Renal cortex interstitium (tissue), 15 donors: ENCODE measurements at places on chromosomes 1 and 21. TPM values are rescaled to one million over a fixed set of nuclear protein-coding genes. Genes with fewer than 3 reads are reported as not detected.

DNA sequence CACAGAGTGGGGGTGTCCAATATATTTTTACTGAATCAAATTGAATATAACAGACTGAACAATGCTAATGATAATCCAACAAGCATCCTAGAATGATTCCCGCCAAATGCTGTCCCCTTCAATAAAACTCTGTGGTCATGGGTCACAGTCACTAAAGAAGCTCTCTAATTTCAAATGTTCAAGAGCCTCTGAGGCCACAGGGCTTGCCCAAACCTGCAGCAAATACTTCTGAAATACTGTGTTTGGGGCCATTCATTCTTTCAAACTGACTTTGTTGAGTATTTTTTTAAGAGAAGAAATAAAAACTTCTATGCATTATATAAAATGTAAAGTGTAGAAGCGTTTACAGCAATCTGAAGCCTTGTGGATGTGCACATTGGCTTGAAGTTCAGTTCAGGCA is 7.6 kb upstream of the BEND5 start:
- no peak for DNase-seq

DNA sequence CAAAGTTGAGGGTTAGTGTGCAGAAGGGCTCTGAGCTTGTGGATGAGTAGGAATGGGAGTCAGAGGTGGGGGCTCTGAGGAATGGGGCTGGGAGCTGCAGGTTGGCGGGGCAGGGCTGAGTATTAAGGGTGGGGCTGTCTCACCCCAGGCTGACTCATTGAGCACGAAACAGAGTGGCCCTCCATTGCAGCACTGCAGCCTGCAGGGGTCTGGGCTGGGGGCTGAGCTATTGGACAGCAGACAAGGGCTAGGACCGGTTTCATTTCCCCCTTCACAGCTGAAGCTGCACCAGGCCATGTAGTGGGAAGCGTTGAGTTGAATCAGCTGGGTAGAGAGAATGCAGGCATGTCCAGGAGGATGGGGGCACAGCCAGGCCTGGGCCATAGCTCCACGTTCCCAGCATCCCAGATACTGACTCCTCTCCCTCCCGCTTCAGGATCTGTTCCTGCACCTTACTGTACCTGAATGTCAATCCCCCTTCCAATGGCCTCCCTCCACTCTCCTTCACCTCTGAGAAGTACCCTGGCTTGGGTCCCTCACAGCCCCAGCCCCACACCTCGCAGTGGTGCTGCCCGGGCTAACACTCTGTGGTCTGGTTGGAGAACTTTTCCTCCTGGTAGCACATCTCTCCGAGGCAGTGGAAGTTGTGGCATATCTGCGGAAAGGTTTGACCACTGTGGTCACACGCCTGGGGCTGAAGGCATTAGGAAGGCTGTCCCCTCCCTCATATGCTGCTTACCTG is 4.4 kb upstream of the INPP5B start:
- DNase-seq = no peak

DNA sequence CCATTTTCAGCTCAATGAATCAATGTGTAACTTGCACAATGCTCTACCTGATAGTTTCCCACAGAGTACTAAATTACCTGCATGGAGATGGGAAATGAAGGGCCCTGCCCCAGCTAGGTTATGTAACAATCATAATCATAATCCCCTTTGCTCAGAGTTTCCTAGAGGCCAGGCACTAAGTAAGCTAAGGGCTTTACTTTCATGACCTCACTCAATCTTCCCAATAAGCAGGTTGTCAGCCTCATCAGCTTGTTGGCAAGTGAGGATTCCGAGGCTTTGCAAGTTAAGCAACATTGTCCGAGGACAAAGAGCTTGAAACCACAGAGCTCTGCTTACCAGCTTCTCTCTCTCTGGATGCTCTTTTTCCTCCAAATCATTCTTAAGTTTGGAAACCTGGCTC is 64.1 kb upstream of the NTPCR start:
- no peak for DNase-seq

- no peak for DNase-seq
Measured at GRCh38 chr1:82086739-82087138, 286.0 kb downstream of the ADGRL2 start.

GRCh38 chr1:31135973-31136600 is 70.6 kb upstream of the PUM1 start:
- DNase-seq = no peak

GRCh38 chr1:201002510-201002909 is 21.0 kb downstream of the KIF21B start:
- DNase-seq = no peak

LEFTY2 gene
- 1.5 TPM for polyA plus RNA-seq

AIRE gene
- 0.49 TPM for polyA plus RNA-seq

PRR9 gene
- polyA plus RNA-seq = not detected

OR2W3 gene
- 0.22 TPM for polyA plus RNA-seq

ARL8A gene
- 41.4 TPM for polyA plus RNA-seq
